ENCODE measurements at places on chromosomes 4 and X.

- no peak for DNase-seq
Measured at GRCh38 chr4:144658903-144659302, 12.9 kb downstream of the HHIP start.

GRCh38 chrX:151776181-151776731, 41.7 kb downstream of the CNGA2 start:
- DNase-seq, result no peak

- DNase-seq, result no peak
Measured at GRCh38 chr4:4779486-4779885, 80.0 kb upstream of the MSX1 start.

DNA sequence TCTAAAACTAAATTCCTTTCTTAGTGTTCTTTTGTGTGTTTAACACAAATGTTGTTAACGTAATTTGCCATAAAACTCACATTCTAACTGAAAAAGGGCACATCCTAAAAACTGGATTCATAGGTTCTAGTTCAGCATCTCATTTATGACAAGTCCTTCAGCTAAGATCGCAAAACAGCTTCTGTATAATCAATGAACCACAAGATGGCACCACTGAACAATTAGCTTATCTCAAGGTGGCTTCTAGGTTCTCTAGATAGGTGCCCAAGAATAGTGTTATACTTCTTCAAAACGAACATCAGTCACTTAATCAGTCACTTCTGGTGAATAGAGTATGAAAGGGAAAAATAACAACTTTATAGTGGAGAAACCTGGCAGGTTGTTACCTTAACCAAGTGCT, 54.3 kb downstream of the NRK start:
- DNase-seq, result no peak

GRCh38 chr4:184699941-184700340, 34.0 kb downstream of the CENPU start:
- DNase-seq, result no peak

GRCh38 chrX:45063319-45064095, 137.2 kb downstream of the DIPK2B start:
- DNase-seq, result no peak

GRCh38 chr4:37988670-37989069, 28.5 kb downstream of the PTTG2 start:
- DNase-seq, result no peak

DNA sequence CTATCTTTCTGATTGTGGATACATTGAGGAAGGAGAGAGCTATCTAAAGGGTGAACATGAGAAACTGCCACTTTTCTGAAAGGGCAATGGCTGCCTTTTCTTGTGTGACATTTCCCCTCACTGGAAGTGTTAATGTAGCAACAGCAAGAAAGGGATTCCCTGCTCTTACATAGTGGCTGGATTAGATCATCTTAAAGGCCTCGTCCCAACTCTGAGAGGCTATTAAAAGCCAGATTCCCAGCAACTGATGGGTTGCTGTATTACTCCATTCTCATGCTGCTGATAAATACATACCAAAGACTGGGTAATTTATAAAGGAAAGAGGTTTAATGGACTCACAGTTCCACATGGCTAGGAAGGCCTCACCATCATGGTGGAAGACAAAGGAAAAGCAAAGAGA, 33.7 kb upstream of the ADH7 start:
- DNase-seq, result no peak

GRCh38 chr4:26238426-26238777, 82.4 kb upstream of the RBPJ start:
- DNase-seq, result no peak

DNA sequence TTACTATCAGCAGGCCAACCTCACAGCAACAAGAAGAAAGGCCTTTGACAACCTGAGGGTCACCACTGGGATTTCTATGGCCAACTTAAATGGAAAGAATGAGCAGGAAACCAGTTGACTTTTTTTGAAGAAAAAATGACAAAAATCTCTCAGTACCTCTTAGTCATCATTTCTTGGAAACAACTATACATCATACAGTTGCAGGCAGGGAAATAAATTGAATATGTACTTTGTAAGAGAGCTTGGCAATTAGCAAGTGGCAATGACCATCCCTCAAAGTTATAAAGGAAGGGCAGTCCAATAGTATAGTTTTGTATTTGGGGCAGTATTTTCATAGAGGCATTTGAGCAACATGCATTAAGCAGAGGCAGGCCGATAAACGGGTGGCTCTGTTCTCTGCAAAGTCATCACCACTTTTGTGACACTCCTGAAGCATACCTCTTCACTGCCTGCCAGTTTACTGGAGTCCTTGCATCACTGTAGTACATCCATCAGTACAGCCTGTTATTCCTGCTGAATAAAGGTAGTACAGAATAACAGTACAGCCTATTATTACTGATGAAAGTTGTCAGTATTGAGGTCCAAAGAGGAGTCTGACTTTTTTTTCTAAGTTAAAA, 83.3 kb upstream of the AMELX start:
- no peak for DNase-seq

GRCh38 chr4:67566335-67566734, 7.8 kb downstream of the STAP1 start:
- no peak for DNase-seq

DNA sequence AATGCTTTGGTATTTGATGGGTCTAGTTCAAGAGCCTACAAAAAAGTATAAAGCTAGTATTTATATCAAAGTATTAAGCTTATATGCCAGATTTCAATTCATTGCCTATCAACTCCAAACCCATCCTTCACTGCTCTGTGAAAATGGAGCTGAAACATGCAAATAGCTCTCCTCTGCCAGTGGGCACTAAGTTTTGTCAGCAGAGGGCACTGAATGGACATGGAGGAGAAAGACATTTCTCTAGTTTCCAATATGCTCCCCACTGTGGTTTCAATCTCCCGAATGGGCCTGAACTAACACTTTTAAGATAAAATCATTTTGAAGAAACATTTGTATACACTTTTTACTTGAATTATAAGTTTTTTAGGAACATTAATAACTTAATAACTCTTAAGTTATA, 12.4 kb downstream of the PPID start:
- no peak for DNase-seq

DNA sequence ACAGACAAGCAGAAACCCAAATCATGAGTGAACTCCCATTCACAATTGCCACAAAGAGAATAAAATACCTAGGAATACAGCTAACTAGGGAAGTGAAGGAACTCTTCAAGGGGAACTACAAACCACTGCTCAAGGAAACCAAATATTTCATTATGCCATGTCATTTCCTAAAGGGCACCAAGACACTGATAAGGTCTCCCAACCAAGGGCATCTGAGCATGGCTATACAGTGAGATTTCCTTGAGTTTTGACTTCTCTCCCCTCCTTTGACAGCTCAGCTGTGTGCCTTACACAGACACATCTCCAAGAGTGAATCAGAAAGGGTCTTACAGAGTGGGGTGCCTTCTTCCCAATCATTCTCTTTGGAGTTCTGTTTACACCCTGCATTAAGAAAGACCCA, 40.4 kb downstream of the PCDH7 start:
- DNase-seq, result no peak

DNA sequence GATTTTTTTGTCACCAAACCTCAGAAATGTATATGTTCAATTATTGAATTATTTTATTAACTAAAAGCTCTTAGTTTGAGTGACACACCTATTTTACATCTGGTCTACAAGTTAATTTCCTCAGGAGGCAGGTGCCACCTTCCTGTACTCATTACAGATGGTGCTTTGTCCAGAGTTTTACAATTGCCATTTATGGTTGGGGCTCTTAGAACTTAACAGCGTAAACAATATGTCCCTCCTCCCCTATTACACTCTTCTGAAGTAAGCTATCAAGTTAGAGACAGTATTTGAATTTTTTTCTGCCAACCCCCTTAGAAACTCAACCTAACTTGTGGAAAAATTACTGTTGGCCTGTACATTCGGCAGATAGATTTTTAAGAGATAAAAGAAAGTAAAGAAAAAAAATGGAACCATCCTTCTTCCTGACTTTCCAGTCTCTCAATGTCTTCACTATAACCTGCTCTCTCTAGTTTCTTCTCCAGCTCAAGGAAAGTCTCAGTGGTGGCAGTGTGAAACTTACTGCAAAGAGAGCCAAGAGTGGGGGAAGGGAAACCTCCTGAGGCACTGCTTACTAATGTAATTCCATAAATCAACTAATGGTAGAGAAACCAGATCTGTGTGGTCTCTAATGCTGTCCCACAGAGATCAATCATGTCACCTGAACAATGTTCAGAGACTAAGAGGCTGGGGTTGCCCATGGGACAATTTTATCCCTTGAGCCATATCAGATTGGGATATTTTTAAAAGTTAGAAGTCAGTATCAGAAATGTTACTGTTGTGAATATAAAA, 7.8 kb downstream of the CXXC4 start:
- DNase-seq, result no peak

DNA sequence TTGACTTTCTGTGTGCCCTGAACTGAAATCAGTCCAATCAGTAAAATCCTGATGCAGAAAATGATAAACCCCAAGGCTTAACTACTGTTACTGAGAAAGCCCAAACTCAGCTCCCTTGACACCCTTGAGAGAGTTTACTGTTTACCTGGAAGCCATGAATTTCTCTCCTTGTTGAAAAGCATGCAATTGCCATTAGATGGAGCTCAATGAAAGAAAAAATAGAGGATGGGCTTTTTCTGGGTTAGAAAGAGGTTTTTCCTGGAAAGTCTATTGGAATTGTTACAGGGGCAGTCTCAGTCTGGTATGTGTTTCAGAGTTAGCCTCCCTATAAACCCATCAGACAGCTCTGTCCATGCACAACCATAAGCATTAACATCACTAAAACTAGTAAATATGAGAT, 66.4 kb upstream of the C4orf54 start:
- no peak for DNase-seq

DNA sequence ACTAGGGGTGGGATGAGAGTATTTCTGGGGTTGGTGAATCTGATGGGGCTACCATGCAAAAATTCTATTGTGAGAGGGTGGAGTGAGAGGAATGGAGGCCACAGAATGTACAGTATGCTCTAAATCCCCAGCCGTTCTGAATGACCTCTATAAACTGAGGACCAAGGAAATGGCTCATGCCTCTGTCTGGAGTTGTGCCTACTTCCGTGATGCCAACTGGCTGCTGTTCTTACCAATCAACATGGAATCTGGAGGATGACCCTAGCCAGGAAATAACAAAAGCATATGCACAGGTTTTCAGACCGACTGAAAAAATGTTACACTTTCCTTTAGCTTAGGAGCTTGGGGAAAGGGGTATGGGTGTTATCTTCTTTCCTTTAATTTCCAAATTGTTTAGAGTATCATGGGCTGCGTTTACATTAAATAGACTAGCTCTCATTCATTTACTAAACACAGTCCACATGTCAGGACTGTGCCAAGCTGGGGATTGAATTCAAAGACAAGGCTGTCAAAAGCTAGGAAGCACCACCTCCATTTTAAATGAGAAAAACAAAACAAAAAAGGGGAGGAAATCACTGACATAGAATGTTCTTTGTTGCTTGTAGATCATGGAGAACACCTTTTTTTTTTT, 20.2 kb upstream of the CCKAR start:
- DNase-seq, result no peak

DNA sequence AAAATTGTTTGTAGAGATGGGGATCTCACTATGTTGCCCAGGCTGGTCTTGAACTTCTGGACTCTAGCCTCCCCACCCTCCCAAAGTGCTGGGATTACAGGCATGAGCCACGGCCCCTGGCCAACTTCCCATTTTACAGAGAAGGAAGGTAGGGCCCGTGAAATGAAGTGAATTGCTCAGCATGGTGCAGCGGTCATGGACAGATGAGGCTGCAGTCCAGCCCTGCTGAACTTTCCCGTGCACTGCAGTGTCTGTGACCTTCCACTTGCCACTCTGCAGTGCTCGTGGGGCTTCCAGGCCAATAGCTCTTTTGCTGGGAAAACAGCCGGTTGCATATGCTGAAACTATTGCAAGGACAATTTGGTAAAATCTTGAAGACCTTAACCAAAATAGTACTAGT, 454.4 kb upstream of the FAT1 start:
- DNase-seq, result no peak

DNA sequence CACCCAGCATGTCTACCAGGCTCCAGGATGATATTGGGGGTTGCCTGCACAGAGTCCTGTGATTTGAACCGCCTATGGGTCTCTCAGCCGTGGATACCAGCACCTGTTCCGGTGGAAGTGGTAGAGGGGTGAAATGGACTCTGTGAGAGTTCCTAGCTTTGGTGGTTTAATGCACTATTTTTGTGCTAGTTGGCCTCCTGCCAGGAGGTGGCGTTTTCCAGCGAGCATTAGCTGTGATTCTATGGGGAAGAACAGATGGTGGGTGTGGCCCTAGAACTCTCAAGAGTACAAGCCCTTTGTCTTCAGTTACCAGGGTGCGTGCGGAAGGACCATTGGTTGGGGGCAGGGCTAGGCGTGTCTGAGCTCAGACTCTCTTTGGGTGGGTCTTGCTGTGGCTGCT, 316.9 kb upstream of the AMOT start:
- no peak for DNase-seq

DNA sequence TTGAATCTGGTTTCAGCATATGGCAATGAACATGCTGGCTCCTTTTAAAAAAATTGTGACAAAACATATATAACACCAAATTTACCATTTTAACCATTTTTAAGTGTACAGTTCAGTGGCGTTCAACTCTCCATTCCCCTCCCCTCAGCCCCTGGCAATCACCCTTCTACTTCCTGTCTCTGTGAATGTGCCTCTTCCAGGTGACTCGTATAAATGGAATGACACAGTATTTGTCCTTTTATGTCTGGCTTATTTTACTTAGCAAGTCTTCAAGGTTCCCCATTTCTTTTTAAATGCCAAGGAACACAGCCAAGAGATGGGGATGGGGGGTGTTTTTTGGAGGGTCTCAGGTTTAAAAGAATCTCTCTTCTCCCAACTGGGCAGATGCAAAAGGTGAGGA, 35.4 kb upstream of the BCLAF3 start:
- no peak for DNase-seq

DNA sequence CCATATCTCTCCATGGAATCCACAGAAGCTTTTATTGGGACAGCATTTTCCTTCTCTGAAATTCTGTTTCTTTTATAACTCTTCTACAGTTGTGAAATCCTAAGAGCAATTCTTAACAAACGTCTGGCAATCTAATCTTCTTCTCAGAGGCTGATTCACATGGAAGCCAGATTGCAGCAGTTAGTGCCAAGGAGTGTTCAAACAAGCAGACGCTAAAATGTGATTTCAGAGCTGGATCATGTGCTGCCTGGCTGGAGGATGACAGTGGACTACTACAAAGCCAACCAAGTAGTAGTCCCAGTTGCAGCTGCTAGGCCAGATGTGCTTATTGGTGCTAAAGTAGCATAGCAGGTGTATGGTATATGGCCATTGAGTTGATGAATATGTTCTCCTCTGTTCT, 27.7 kb upstream of the GLRB start:
- no peak for DNase-seq

DNA sequence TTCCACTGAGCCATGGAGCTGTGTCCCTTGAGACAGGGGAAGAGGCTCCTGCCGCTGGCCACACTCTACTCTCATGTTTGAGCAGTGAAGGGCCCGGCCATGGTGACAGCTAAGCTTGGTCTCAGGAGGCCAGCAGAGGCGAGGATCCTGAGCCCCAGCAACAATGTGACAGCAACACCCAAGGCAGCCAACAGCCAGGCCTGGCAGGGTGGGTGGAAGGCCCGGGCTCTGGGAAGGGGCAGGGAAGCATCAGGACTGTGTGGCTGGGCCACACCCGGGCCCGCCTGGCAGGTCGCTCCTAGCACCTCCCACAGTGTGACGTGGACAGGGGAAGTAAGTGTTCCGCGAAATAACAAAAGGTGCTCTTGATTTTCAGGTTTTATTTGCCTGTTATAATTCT, 24.8 kb downstream of the L1CAM start:
- no peak for DNase-seq
